ENCODE measurements at places on chromosomes 5 and 9. TPM values are rescaled to one million over a fixed set of nuclear protein-coding genes. Genes with fewer than 3 reads are reported as not detected.

The PDCD1LG2 gene
- total RNA-seq = 18.3 TPM

- no peak for DNase-seq
Observed at GRCh38 chr9:120432600-120432999, 147.4 kb downstream of the CDK5RAP2 start.

DNA sequence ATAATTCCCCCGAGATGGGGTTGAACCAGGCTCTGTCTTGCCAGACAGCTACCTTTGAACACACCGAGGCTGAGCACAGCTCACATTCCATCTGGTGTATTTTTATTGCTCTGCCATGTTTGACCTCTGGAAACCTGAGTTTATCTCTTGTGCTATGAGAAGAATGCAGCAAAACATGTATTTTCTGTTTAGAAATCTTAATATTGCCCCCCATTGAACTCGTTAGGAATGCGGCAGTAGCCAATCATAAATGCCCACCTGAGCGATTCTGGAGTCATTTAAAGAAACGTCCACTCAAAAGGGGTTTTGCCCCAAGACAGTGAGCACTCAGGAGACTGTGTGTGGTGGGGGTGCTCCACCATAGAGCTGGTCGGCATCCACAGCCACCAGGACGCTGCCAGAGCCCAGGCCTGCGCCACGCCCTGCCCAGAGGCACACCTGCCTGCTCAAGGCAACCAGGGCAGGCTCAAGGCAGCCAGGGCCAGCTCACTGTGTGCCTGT lies 26.9 kb downstream of the FGD3 start:
- no peak for DNase-seq

DNA sequence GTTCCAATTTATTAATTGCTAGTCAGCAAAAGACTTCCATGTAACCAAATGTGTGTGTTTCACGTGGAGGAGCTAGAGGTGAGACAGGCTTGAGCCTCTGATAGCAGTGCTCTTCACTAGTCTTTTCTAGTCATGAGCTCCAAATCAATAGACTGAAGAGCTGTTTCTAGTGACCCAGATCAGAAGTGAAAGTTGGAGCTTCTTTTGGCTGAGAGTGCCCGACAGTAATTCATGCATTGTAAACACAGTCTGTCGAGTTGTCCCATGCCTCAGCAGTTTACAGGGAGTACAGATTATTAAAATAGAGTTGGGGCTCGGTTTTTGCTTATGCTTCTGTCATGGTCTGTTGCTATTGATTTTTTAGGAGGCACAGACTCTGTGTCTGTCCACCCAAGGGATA lies 793.1 kb downstream of the DTWD2 start:
- no peak for DNase-seq
